Fibroblast of mammary gland (primary cell): ENCODE measurements at places on chromosomes 11 and 22.

DNA sequence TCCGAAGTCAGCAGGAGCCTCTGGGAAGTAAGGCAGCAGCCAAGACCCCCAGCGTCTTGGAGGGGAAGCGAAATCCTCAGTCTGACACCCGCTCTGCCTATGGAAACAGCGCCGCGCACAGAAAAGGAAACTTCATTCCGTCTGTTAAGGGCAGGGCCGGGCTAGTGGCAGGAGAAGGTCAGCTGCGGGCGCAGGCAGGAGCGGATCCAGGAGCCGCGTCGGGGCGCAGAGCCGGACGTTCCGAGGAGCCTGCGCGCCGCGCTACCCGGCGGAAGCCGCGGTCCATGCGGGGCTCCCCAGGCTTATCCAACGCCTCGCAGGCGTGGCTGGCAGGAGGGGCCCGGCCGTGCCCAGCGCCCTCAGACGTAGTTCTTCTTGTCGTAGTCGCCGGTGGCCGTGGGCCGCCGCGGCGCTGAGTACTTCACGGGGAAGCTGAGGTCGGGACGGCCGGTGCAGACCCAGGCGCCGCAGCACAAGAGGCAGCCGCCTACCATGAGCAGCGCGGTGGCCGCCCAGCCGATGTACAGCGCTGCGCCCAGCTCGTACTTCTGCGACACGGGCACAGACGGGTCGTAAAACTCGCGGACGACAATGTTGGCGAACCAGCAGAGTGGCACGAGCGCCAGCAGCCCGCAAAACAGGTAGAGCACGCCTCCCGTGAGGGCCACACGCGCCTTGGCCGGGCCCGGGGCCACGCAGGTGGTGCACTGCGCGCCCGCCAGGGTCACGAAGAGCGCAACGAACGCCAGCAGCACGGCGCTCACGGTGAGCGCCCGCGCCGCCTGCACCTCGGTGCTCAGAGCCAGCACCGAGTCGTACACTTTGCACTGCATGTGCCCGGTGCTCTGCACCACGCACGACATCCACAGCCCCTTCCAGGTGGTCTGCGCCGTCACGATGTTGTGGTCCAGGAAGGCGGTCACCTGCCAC, 705 bp downstream of the CLDN5 start:
- peak; percentile 21 for DNase-seq

DNA sequence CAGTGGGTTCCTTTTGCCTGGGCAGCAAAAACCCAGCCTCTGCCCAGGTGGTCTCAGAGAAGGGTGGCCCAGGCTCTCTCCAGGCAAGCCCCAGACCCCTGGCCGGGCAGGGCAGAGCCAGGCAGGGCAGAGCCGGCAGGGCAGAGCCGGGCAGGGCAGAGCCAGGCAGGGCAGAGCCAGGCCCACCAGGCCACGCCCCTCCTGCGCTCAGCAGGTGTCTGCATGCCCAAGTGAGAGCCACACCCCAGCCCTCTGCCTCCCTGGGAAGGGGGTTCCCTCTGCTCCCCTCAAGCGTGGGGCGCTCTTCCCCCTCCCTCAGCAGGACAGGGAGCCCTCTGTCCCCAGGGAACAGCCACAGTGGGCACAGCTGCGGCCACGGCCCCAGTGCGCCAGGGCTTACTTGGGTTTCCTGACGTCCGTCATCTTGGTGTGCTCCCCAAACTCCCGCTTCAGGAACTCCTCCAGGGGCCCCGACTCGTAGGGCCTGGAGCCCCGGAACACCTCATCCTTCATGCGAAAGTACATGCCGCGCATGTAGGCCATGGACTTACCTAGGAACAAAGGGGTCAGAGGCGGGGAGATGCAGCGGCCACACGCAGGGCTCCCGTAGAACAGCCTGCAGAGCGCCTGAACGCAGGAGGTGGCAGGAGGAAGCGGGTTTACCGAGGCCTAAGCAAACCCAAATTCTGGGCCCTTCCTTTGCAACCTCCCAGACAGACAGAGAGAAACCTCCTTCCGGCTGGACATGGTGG, 10.1 kb upstream of the BAIAP2L2 start:
- DNase-seq: no peak

DNA sequence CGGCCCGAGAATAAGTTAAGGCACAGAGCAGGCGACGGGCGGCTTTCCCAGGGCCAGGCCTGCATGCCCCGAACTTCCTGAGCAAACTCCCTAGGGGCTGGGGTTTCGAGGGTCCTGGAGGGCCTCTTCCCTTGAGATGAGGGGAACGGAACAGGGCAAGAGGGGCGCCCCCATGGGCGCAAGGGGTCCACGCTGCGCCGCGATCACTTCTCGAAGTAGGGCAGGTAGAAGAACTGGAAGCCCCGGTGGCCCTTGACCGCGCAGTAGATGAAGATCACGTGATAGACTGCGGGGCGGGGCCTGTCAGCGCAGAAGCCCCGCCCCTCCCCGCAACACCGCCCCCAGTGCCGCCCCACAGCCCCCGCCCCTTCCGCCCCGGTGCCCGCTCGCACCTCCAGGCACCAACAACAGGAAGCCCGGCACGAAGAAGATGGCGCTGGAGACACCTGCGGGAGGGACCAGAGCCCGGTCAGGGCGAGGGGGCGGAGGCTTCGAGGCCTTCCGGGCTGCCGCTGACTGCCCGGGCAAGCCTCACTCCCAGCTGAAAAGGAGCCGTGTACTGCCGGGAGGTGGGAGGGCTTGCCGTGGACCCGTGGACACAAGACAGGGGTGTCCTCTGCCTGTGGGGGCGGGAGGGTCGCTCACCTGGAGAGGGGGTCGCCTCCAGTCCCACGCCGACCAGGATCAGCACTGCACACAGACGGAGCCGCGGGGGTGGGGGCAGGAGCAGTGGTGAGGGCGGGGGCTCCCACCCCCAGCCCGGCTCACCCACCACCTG, 4.5 kb downstream of the TMEM134 start:
- peak; percentile 25 for DNase-seq

DNA sequence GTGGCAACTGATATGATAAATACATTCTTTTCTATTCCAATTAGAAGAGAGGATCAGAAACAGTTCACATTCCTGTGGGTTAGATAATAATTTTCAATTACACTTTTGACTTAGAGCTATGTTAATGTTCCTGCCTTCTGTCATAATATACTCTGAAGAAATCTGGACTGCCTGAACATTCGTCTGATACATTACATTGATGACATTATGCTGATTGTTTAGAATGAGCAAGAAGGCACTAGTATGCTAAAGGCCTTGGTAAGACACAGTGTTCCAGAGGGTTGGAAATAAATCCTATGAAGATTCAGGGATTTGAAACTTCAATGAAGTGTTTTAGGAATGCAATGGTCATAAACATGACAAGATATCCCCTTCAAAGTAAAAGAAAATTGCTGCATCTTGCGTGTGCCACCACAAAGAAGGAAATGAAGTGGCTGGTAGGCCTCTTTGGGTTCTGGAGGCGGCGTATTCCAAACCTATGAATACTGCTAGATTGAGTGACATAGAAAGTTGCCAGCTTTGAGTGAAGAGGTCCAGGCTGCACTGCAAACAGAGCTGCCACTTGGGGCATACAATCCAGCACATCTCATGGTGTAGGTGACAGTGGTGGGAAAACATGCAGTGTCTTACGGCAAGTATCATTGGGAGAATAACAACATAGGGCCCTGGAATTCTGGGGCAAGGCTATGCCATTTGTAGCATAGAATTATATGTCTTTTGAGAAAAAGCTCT, 21.2 kb upstream of the PDE3B start:
- DNase-seq: no peak

- no peak for DNase-seq
Measured at GRCh38 chr11:62489204-62489603, 57.4 kb downstream of the AHNAK start.

DNA sequence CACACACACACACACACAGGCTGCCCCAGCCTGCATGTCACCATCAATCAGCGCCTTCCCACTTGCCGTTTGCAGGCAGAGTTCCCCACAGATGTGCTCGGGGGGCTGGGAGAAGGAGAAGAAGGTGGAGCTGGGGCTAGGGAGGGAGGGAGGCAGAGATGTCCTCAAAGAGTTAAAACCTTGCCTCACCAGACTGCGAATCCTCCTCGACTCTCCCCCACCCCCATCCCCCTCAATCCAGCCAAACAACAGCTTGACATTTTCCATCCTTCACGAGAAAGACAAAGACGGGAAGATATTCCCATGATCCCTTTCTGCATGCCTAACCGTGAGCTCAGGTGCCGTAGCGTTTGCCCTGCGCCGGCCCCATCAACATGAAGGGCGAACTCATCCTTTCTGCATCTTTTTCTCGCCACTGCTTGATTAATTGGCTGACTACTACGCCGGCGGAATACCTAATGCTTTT, 365.5 kb downstream of the MIAT start:
- DNase-seq: no peak

DNA sequence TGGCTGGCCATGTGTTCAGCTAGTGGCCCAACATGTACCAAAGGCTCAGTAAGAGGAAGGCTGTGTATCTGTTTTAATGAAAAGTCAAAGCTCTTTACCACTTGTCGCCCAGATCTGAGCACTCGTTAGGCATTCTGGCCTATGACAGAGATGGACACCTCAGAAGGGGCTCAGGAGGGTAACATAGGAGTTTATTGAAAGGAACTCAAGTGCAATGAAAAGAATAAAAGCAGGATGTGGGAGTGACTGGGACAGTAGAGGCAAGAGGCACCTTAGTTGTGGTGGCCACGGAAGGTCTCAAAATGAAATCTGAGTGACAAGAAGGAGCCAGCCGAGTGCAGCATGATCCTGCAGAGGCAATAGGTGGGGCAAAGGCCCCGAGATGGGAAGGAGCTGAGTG, 309.7 kb downstream of the MN1 start:
- DNase-seq: no peak

DNA sequence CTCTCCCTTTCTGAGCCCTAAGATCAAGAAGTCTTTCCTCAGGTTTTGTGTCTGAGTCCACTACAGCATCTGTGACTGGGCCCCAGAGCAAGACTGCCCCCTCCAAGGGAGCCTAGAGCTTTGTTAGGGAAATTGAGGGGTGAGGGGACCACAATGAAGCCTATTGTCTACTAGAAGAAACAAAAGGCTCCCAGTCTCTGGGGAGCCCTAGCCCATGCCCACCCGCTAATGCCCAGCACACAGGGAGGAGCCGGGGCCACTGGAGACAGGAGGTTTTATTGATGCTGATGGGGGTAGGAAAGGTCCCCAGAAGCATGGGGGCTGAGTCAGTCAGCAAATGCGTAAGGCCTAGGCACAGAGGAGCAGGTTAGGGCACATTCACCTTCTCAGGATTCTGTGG, 14.0 kb downstream of the RHOG start:
- no peak for DNase-seq

GRCh38 chr11:1753229-1753928, 3.0 kb upstream of the IFITM10 start:
- no peak for DNase-seq

DNA sequence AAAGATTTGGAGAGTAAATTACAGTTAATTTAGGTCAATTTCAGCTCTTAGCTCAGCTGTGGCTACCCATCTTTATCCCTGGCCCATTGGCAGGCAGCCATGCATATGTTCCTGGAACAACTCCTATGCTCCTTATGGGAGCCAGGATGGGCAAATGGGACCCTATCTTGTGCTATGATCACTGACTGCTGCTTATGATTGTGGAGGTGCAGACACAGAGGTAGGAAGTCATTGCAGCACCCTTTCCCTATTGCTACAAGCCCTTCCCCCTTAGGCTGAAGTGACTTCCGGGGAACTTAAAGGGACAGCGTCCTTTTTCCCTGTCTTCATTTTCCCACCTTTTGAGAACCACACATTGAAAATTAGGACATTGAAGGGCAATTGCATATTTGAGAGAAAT, 112.7 kb downstream of the FCHSD2 start:
- no peak for DNase-seq

DNA sequence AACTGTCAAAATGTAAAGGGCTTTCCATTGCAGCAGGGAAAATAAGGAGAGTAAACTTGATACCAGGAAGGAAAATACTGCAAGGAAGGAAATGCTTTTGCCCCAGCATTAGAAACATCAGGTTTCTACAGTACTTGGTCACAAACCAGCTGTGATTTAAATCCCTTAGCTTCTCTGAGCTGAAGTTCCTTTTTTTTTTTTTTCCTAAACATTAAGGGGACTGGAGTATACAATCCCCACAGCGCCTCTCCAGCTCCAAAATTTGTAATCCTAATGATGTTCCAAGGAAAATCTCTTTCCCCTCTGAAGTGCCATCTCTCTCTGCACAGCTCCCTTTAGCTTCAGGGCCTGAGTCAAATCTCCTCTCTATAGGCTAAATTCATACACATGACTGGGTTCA, 220.5 kb upstream of the PITPNB start:
- DNase-seq: no peak
